ENCODE measurements at places on chromosomes 4 and X.

GRCh38 chrX:7965436-7965835, 38.2 kb upstream of the PNPLA4 start:
- no peak for DNase-seq

DNA sequence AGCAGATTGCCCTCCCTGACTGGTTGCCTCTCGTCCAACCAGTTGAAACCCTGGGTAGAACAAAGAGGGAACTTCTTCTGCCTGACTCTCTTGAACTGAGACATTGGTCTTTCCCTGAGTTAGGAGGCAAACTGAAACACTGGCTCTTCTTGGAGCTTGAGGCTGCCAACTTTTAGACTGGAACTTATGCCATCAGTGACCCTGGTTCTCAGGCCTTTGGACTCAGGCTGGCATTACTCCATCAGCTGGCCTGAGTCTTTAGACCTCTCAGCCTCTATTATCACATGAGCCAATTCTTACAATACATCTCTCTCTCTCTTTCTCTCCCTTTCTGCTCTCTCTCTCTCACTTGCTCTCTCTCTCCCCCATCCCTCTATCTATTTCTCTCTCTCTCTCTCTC, 86.4 kb downstream of the EMCN start:
- no peak for DNase-seq

- DNase-seq, result no peak
These were observed 821 bp downstream of the ASMTL start for GRCh38 chrX:1451661-1452515.

- DNase-seq, result no peak
These were observed 34.1 kb downstream of the ART3 start for GRCh38 chr4:76108467-76109181.

DNA sequence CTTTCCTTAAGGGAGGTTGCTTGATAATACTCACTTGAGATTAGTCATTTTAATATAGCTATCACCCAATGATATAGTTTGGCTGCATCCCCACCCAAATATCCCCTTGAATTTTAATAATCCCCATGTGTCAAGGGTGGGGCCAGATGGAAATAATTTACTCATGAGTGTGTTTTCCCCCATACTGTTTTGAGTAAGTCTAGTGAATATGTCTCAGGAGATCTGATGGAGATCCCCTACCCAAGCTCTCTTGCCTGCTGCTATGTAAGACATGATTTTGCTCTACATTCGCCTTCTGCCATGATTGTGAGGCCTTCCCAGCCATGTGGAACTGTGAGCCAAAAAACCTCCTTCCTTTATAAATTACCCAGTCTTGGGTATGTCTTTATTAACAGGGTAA, 539.7 kb upstream of the GRID2 start:
- no peak for DNase-seq

DNA sequence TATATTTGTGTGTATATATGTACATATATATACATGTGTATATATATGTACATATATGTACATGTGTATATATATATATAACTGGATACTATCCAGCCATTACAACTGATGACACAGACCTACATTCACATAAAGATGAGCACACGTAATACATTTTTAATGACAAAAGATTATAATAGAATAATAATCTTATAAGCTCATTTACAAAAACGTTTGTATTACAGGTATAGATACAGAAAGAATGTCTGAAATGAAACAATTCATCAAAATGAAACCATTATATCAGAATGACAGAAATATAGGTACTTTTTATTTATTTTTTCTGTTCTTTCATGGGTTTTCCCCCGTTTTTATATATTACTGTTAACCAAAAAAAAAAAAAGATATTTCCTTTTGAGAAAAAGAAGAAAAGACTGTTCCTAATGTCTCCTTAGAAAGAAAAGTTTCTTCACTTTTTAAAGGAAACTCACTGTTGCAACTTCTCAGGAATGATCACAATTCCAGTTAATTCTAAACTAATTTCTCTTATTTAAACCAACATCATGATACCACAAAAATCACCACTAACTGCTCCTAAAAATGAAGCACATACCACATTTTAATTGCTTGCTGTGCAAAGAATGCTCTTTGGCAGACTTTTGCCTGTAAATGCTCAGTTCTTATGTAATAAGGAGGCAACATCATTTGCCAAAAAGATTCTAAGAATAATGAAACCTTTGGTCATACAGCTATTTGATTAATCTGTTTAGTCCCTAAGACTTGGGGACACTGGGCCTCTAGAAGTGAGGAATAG, 18.9 kb downstream of the LEF1 start:
- DNase-seq, result no peak

GRCh38 chr4:94076498-94076897, 131.2 kb upstream of the SMARCAD1 start:
- no peak for DNase-seq

DNA sequence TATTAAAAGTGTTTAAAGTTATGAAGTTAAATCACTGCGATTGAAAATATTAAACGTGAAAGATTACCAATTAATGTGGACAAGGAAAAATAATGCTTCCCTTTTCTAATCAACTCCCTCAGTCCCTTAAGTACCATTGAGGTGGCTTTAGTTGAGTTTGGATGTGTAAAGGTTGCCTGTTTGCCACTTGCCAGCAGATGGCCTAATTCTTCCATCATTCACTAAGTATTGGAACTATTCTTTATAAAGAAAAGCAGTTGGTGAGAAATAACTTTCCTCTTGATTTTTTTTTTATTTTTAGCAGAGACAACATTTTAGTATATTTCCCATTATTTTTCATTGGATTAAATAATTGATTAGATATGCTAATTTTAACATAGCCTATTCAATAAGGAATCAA, 295.9 kb upstream of the TACR3 start:
- no peak for DNase-seq

GRCh38 chr4:185127021-185127925, 15.8 kb upstream of the SLC25A4 start:
- DNase-seq, result no peak

DNA sequence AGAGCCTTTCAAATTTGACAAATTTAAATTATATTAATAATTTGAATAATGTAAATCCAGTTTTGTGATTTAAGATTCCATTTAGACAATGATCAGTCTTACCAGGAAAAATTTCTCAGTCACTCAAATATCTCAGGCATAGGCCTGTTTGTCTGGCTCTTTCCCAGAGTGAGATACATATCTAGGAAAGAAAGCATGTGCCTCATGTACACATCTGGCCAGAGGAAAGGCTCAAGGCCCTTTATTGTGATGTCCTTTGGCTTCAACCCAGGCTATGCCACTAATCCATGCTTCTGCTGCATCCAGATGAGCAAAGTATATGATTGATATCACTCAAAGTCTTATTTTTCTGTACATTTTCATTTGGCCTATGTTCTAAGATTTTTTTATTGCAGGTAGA, 473.3 kb upstream of the ADGRL3 start:
- no peak for DNase-seq

DNA sequence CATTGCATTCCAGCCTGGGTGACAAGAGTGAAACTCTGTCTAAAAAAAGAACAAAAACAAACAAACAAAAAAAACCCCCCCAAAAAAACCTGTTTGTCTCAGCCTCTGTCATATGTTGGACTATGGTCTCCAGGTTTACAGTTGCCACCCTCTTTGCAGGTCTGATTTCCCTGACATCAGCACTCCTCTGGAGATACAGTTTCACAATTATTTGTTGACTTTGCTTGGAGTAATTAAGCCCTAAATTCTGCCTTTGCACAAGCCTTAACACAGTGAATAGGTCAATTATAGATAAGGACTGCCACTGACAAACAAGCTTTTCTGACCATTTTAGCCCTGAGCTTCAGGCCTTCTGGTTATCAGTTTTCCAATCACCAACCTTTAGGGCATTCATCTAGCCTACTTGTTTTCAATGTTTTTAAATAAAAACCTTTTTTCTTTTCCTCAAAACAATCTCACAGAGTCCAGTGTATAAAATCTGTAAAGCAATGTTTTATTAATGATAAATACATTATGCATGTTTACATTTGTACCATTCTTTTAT, 20.4 kb upstream of the MAPK10 start:
- DNase-seq, result no peak

- no peak for DNase-seq
These were observed 996.1 kb upstream of the PABPC4L start for GRCh38 chr4:135197641-135198040.

DNA sequence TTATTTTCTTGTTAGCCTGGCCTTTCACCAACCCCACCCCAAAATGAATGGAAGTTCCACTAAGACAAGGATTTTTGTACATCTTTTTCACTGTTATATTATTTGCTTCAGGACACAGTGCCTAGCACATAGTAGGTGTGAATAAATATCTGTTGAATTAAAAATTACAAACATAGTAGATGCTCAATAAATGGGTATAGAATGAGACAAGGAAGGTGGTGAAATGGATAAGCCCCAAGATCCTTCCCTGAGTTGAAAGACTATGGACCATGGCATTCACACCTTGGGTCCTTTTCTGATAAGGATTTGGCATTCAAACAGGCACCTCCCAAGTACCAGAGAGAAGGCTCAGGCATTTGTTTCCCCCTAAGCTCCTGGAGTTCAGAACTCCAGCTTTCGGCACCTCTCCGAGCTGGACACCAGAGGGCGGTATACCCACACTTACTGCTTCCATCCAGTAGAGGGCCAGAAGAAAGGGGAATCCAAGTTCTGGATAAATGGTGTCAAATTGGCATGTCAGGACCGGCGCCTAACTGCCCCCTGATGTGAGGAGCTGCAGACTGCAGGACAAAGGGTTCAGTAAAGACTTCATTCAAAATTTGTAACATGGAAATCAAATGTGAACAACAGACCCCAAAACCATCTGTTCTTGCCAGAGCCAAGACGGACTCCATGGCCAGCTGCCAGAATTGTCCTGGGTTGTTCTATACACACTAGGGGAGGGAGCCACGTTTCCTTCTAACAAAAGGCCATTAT, 193.0 kb downstream of the GPC3 start:
- DNase-seq, result peak; percentile 14

- no peak for DNase-seq
These were observed 346.3 kb upstream of the PPARGC1A start for GRCh38 chr4:24236120-24236519.

DNA sequence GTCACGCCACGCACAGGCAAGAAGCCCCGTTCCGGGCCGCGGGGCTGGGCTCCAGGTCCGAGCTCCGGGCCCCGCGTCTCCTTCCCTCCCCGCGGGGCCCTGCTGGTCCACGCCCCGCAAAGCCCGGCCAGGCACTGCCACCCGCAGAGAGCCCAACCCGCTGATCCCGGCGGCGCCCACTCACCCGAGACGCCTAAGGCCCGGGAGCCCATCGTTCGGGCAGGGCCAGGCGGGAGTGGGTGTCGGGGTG, 870 bp downstream of the PDZD4 start:
- DNase-seq, result no peak

GRCh38 chr4:140686796-140687195, 69.4 kb downstream of the TBC1D9 start:
- no peak for DNase-seq

- no peak for DNase-seq
These were observed 10.5 kb downstream of the ACSL1 start for GRCh38 chr4:184815046-184815877.

DNA sequence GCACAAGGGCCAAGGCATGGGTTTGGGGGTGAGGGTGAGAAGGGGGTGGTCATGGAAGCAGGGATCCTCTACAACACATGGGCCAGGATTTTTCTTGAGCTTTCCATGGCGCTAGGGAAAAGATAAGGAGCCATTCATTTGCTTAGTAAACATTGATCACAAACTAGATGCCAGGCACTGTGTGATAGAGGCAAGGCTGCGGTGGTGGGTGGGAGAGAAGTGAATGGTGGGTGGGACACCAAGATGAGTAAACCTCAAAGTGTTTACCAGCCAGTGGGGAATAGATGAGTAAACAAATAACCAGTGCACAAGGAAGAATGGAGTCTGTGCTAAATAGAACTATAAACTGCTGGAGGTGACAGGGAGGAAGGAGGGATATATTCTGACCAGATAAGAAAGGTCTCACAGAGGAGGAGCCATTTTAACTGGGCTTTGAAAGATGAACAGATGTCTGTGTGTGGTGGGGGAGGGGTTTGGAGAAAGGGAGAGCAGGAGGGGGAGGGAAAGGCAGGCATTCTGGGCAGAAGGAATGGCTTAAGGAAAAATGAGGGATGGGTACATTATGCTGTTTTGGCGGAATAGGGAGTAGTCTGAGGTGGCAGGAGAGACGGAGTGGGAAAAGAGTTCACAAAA, 48.0 kb upstream of the LAS1L start:
- DNase-seq, result no peak

DNA sequence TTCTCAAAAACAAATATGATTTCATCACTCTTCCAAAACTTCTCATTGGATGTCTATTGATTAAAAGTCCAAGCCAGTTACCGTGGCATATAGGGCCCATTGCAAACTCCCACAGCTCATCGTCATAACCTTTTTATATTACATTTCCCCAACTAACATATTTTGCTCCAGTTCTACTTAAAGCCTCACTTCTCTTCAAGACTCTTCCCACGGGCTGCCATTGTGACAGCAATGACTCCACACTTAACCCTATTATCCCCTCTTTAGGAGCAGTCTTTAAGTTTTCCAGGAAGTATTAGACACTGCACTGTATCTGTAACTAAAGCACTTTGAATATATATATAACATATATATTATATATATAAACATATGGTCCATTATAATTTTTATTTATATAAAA, 44.5 kb downstream of the DTHD1 start:
- no peak for DNase-seq

- DNase-seq, result no peak
These were observed 13.4 kb upstream of the IBSP start for GRCh38 chr4:87785731-87786509.

DNA sequence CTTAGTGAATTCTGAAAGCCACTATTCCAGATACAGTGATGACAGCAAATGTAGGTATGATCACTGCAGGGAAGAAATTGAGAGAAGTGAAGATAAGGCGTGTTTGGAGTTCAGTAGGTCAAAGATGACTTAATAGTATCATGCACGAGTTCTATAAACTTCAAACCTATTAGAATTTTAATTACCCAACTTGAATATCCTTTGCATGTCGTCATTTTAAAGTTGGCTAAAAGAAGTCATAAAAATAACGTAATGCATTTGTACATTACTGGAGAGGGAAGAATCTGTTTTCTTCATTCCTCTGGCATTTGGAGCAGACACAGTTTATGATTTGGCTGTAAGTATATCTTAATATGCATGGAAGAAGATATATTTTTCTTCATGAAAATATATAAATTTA, 68.6 kb upstream of the MXRA5 start:
- DNase-seq, result no peak

DNA sequence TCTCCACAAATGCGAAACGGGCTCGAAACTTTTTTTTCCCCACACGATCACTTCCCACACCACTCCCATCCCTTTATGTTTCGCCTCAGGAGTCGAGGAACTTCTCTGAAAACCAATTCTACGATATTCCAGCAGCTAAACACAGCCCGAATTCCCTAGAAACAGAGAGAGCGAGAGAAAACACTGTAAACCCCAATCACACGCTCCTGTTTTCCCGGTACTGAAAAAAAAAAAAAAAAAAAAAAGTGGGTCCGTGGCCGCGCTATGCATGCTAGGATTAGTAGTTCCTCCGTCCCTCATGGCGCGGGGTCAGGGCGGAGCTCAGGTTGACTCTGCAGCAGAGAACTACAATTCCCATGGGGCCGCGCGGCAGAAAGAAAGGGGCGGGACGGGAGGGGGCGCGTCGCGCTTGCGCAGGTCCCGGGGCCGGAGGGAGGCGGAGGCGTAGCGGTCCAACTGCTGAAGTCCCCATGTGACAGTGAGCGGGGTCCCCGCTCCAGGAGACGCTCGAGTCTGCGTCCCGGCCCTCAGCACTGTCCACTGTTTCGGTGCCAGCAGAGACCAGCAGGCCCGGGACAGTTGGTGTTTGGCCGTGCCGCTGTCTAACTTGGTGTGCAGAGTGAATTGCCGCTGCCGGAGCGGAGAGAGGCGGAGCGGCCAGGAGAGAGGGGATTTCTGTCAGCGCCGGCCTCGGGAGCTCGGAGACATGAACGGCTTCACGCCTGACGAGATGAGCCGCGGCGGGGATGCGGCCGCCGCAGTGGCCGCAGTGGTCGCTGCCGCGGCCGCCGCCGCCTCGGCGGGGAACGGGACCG, at the start of gene SAP30:
Gene SAP30, plus strand, starts transcription at position 478 of the 815 bp plus-strand sequence. Its CDS starts 229 bp downstream, at position 707.
- DNase-seq, result peak; percentile 93

All from stimulated activated CD8-positive, alpha-beta memory T cell treated with anti-CD3 and anti-CD28 coated beads, Interleukin-15, amount 100 ng/mL, for 48 hours (primary cell).